Right forelimb (tissue), 1 donor: ENCODE measurements at places on chromosomes 3 and 15.

DNA sequence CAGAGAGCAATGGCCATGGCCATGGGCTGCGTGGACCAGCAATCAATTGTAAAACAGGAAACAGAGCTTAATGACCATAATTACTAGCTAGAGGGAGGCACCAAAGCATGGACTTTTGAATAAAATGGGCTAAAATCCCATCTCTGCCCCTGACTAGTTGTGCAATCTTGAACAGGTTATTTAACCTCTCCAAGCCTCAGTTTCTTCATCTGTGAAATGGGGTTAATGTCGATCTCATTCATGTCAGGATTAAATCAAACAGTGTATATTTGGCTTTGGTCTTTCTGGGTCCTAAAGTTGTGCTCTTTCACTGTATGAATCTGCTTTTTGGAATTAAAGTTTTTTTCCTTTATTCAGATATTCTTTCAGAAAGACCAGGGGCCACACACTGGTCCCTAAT is 36.1 kb downstream of the ABTB1 start:
- peak; percentile 25 for DNase-seq

- no peak for DNase-seq
These were observed 89.0 kb upstream of the ONECUT1 start for GRCh38 chr15:52879145-52879544.

DNA sequence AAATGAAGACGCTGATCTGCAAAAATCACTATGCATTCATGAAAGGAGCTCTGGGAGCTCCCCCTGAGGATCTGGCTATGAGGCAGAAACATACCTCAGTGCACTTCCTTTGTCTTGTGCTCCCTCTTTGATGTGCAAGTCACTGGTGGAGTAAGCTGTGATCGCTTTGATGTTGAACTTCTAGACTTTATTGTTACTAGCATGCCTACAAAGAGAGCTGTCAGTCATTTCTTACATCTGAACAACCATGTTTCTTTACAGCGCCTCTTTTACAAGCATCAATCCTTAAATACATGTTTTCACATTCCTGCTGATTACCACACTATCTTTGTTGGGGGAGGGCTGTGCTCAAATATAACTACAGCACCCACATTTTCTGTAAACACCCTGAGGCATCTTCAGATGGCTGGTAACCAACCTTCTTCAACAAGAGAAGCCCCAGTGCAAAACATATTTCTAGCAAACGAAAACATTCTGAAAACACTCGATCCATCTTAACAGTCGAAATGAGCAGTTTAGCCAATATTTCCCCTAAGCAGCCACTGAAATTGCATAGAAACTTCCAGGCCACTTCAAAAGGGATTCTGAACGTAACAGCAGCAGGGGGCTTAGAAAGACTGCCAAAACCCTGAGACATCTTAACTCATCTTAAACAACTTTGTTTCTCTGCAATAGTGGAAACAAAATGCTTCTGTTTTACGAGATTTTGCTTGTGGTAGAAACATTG is 101.9 kb upstream of the ICE2 start:
- no peak for DNase-seq

- DNase-seq: no peak
These were observed 96.4 kb upstream of the SNRPA1 start for GRCh38 chr15:101391431-101391830.

DNA sequence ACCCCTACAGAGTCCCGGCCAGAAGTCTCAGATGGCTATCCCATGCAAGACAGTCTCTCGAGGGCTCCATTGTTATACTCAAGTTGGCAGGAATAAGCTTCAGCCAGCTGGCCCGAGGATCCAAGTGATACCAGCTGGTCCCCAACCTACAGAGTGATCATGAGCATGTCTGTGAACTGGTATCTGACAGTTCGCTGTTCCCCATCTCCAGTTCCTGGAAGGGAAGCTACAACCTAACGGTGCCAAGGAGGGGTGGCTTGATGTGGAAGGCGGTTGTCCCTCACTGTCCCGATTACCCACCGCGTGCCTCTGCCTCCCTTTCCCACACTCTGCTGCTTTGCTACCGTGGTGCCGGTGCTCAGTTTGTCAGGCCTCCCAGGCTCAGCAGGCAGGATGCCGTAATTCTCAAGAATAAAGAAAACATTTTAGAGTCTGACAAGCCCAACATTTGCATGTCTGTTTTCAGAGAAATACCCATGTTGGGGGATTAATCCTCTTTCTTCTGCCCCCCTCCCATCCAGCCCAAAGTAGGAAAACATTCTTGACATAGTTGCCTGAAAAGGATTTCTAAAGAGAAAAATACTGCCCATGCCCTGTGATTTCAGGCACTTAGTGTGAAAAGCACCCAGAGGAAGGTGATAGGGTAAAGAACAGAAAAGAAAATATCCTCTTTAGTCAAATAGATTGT is 49.4 kb upstream of the HES1 start:
- DNase-seq: no peak

DNA sequence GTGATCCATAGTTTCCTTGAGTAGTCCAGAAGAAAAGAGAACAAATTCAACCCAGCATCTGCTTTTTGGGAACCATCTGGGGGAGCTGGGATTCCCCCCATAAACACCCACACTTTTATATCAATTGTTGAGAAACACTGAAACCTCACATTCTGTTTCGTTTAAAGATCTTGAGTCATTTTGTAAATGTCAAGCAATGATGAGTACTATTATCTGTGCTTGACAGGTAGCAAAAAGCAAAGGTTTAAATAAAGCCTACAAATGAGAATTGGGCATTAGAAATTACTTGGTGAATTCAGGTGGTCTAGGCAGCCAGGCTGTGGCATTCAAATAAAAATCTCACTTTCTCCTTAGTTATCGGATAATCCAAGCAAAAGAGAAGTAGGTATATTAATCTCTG is 75.7 kb downstream of the TMEM266 start:
- DNase-seq: no peak

- no peak for DNase-seq
These were observed 32.4 kb downstream of the LSM3 start for GRCh38 chr3:14210843-14211594.

- DNase-seq: no peak
These were observed 4.0 kb downstream of the IL12A start for GRCh38 chr3:159992589-159992988.
